ENCODE measurements at places on chromosomes 2 and 18. TPM values are rescaled to one million over a fixed set of nuclear protein-coding genes. Genes with fewer than 3 reads are reported as not detected.

The DNER gene
- total RNA-seq, result not detected

The C2orf68 gene
- 7.6 TPM for total RNA-seq

The POTEI gene
- total RNA-seq, result not detected

The NEURL3 gene
- total RNA-seq, result 1.8 TPM

The CRYGA gene
- not detected for total RNA-seq

The STPG4 gene
- total RNA-seq, result 0.25 TPM

The DAW1 gene
- not detected for total RNA-seq

The FSHR gene
- total RNA-seq, result not detected

The RETSAT gene
- 58.5 TPM for total RNA-seq

The MAP2 gene
- total RNA-seq, result 4.2 TPM

The PRKD3 gene
- 10.0 TPM for total RNA-seq

The YES1 gene
- 57.6 TPM for total RNA-seq

The MDH1B gene
- total RNA-seq, result 0.33 TPM

The LYPD1 gene
- 0.47 TPM for total RNA-seq

The OTOS gene
- total RNA-seq, result not detected
